Keratinocyte (primary cell): ENCODE measurements at places on chromosomes 7 and 10. TPM values are rescaled to one million over a fixed set of nuclear protein-coding genes. Genes with fewer than 3 reads are reported as not detected.

The OR2A1 gene
- not detected in 3 replicates for polyA plus RNA-seq

The NUTM2A gene
- polyA plus RNA-seq = 0.13 to 0.63 TPM (median 0.22 TPM) in 3 replicates

The ZNF789 gene
- 5.4 to 17.5 TPM (median 14.7 TPM) in 3 replicates for polyA plus RNA-seq

The DGKB gene
- polyA plus RNA-seq = 0.01 TPM in 1 of 3 replicates, not detected in the others

The FAM180A gene
- polyA plus RNA-seq = 0.42 to 0.85 TPM (median 0.73 TPM) in 3 replicates

GRCh38 chr7:99860281-99861127 is 16.3 kb downstream of the OR2AE1 start:
- DNase-seq = no peak

DNA sequence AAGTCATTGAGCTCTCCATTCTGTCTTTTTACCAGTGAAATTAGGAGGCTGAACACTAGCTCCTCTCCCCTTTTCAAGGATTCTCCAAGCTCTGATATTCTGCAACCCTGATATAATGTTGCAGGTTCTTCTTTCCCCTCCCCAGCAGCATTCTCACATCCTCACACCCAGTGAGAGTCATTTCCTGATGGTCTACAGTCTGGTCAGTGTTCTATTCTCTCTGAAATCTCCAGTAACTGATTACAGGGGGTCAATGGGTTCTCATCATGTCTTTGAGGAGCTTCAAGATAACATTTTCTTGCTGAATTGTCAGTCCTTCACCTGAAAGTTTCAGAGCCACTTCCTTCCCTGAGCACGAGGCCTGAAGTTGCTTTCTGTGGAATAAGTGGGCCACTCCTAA is 299.4 kb downstream of the PTEN start:
- no peak for DNase-seq

DNA sequence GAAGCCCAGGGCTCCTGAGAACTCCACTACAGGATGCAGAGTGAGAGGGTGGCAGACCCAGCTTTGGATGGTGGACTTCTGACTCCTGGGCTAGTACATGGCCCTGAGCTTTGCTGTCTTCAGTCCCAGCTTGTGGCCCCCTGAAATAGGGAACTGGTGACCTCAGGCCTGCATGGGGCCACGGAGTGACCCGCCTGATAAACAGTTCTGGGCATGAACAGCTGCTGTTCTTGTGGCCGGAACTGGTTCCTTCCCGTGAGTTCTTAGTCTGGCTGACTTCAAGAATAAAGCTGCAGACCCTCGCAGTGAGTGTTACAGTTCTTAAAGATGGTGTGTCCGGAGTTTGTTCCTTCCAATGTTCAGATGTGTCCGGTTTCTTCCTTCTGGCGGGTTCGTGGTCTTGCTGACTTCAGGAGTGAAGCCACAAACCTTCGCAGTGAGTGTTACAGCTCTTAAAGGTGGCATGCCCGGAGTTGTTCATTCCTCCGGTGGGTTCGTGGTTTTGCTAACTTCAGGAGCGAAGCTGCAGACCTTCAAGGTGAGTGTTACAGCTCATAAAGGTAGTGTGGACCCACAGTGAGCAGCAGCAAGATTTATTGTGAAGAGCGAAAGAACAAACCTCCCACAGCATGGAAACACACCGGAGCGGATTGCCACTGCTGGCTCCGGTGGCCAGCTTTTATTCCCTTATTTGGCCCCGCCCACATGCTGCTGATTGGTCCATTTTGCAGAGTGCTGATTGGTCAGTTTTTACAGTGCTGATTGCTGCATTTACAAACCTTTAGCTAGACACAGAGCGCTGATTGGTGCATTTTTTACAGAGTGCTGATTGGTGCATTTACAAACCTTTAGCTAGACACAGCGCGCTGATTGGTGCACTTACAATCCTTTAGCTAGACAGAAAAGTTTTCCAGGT is 268.0 kb downstream of the ZEB1 start:
- DNase-seq = no peak

DNA sequence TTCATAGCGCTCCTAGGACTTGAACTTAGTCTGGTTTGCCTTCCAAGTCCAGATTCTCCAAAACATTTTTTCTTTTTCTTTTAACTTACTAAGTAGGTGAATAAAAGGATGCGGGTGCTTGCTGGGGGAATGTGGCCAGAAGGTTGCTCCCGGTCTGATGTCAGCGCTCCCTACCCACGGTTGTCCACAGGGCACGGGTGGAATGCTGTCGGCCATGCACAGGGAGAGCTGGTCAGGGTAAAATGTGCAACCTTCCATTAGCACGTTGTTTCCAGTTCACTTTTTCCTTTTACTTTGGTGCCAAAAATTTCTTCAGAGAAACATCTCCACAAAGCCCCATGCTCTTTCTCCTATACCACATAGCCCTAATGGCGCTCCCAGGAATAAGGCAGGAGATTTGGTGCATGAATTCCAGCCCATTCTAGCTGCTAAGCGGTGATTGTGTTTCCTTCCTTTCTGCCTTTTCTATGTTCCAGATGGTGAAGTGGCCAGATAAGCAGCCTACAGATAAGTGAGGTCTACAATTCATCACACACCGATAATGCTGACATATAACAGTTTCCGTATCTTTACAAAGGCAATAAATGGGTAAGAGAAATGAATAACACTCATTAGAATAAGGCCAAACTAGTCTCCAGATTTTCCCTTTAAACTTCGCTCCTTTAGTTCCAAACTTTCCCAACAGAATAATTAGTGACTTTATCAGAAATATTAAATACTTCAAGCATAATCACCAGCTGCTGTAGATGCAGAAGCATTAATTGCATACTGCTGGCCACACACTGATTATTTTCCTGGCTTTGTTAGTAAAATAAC is 138.3 kb upstream of the FGFR2 start:
- no peak for DNase-seq

GRCh38 chr7:100374601-100375000 is 1.3 kb downstream of the PILRA start:
- DNase-seq = no peak

- DNase-seq = no peak
Observed at GRCh38 chr7:143049362-143049761, 2.8 kb upstream of the OR6V1 start.

- no peak for DNase-seq
Observed at GRCh38 chr10:1659221-1659791, 78.0 kb downstream of the ADARB2 start.

GRCh38 chr7:32266932-32267475 is 196.8 kb upstream of the PDE1C start:
- DNase-seq = no peak

DNA sequence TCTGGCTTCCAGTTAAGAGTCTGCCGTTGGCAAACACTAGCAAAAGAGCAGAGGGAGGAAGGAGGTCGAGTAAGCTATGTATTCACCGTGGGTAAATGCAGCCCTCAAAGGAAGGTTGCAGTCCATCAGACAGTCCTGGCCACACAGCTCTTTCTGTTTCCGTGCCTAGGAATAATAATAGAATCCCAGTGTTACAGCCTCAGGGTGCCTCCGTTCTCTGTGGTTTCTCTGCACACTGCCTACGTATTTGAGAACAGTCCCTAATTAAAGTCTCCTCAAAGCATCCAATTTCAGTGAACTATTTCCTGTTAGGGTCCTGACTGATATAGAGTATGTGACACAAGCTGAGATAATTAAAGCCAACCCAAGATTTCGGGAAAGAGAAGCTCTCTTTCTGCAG is 176.7 kb downstream of the GPAM start:
- DNase-seq = no peak

DNA sequence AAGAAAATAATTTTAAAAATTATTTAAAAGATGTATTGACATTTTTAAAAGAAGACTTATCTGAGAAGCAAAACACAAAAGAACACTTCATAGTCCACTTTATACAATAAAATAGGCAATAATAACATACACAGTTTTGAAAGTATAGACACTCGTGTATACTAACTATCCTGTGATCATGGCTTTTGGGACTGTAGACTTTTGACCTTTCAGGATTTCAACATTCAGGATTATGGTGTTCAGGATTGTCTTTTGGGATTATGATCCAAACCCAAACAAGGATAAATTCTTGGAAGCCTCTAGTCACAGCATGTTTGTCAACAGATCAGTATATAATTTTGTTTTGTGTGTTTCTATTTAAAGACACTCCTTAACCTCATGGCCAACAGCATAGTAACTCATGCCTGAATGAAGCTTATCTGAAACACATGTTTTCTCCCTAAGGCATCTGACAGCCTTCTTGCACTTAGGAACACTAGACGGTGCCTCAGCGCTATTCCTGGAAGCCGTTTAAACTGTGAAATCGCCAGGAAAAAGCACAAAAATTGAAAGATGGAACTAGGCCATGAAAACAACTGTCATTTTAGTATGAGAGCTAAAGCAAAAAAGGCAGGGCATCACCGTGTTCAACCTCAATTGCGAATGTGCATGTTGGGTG is 29.9 kb downstream of the GSAP start:
- DNase-seq = no peak

DNA sequence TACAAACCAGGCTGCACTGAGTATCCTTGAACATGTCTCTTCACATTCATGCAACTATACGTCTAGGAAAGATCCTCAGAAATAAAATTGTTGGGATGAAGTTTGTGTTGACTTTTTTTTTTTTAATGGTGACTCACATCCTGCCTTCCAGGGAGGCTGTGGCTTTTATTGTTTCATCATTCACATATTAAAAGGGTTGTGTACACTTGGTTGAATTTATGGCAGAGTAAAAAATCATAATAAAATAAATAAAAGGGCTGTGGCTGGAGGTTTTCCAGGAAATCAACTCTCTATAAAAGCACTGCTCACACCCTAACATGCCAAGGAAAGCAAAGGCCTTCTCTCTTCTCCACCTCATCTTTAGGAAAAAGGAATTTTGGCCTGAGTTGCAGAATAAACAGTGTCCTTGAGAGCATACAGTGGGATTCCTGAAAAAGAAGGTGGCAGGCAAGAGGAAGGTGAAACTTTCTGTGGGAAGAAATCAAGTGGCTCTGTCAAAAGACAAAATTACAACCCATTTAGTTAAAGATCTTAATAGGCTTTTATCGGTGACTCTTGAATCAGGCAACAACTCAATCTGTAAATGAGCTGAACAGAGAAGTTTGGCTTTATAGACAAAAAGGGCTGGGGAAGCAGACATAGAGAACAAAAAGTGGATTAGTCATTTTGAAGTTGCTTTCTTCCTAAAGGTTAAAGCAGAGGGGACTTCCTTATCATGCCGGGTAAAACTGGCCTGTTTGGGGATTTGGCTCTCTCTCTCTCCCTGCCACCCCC is 41.6 kb upstream of the FHIP2A start:
- DNase-seq = peak; percentile 32

DNA sequence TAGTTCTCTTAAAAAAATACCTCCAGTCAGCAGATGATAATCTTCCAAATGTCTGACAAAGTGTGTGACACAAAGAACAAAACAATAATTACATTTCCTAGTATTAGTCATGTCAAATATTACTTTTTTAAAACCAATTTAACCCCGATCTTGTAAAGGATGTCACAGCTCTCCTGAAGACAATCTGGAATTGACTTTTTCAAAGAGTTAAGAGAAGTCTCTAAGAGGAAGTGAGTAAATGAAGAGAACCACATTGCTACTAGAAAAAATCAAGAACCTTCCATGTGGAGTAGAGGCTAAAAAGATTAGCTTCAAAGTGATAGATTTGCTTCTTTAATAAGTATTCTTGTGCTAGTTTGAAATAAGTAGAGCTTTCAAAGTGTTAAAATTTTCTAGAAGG is 218.2 kb upstream of the IMMP2L start:
- DNase-seq = no peak

DNA sequence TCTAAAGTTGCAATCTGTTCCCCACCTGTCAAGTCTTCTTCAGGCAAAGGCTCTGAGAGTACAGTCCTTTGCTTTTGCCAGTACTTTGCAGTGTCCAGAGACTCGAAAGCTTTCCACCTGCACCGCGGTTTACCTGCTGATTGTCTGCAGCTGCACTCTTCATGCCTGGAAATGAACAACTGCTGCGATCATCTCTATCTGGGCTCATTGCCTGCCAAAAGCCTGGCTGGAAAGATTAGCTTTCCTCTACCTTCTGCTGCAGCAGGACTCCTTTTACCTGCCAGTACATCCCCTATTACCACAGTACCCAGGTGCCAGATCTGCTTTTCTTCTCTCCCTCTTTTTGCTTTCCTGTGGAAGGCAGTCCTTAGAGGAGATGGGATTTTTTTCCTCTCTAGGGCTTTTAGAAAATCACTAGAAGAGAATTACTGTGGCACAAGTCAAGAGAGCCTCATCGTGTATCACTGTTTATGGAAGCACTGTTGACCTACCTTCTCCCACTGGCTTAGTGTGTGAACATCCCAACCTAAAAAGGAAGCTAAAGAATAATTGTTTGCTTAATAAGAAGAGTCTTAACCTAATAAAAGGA is 2.2 kb downstream of the STRIP2 start:
- no peak for DNase-seq

- DNase-seq = no peak
Observed at GRCh38 chr7:27576360-27576944, 86.2 kb downstream of the HIBADH start.

GRCh38 chr10:124206616-124207015 is 113.2 kb upstream of the CHST15 start:
- DNase-seq = no peak

DNA sequence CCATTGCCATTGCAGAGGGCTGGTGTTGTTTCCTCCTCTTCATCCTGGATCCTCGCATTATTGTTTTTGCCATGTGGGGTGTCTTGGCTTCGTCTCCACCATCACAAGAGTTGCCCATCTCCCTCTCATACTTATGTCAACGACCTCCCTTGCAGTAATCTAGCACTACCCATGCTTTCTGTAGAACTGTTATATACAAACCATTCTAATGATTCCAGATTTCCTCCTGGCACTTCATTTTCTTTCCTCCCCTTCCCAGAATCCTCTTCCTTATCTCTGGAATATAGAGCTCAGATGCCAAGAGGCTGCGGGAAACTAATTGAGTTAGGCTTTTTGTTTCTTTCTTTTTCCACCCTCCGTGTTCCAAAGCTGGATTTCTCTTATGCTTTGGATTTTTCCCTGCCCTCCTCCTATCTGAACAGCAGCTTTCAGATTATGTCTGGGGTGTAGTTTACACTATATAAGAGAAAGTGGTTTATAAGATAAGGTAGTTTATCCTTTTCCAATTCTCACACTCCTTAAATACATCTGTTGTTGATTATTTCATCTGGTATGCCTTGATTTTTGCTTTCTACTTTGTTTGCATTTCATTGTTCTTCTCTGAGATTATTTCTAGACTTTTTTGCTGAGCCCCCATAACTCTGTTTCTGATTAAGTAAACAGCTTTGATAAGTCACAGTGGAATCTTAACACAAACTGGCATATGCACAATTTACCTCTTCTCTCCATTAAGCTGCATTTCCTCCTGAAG is 264.1 kb downstream of the BICC1 start:
- DNase-seq = no peak
